Heart right ventricle (tissue), 16 donors: ENCODE measurements at places on chromosomes 13 and 19. TPM values are rescaled to one million over a fixed set of nuclear protein-coding genes. Genes with fewer than 3 reads are reported as not detected.

FFAR1 gene
- not detected for total RNA-seq

KIR2DL3 gene
- total RNA-seq = not detected

GRCh38 chr13:68030152-68030809 is 800.1 kb upstream of the PCDH9 start:
- no peak for DNase-seq

GRCh38 chr13:83272076-83272475 is 610.2 kb downstream of the SLITRK1 start:
- no peak for DNase-seq

DNA sequence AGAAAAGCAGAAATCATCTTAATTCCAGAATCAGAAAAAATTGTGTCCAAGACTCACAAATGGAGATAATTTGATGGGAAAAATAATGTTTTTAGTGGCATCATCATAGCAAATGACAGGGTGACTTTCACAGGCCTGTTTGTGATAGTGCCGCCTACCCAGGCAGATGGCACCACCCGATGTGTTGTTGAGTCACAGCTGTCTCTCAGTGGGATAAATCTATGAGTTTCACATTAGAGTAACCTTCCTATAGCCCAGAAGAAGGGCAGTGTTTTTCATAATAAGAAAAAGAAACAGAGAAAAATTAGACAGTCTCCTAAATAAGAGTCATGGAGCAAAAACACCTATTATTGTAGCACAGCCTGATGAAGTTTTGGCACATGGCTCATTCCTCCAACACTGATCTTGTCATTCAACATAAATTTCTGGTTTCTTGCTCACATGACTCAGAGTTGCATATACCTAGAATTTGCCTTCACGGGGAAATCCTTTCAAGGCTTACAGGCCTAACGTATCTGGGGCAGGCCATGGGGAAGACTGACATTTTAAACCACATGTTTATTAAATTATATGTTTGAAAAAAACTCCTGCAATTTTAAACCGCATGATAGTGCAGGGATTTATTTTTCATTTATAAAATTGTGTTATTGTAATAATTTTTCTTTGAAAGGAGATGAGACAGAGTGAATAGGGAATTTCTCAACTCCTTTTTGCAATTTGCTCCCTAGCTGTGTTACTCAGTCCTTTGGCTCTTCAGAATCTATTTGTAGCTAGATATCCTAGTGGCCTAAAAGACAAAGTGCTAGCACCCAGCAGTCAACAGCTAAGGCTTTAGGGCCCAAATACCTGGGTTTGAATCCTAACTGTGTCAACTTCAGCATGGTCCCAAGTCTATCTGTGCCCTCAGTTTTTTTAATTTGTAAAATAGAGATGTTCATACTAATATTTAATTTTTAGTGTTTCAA is 393.7 kb downstream of the NDFIP2 start:
- DNase-seq = no peak

DNA sequence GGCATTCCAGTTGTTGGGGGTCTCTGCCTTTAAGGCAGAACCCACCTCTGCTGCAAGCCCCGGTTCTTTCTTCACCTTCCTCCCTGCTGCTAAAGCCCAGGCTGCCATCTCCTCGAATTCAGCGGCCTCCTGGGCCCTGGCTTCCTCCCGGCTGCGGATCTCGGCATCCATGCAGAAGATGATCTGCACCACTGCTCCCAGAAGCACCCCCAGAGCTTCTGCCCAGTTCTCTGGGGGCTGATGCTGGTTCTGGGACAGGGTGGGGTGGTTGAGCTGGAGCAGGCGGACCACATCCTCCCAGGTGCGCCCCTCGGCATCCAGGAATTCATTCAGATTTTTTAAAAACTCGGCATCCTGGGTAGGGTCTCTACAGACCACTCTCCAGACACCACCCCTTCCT is 987 bp downstream of the PNMA8A start:
- DNase-seq = no peak

DNA sequence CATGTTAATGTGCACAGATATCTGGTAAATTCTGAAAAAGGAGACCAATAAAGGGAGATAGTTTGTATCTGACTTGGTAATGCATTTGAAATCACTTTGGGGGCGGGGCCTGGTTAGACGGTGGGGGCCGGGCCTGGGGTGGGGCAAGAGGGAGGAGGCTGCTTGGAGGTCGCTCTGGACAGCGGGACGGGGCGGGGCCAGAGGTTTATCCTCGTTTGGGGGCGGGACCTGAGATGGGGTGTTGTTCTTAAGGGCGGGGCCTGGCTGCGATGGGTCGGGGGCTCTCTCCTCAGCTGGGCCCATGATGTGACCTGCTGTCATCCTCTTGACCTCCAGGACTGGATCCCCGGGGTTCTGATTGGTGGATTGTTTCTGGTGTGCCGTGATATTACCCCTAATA is 4.9 kb upstream of the ZNF808 start:
- DNase-seq = no peak

DNA sequence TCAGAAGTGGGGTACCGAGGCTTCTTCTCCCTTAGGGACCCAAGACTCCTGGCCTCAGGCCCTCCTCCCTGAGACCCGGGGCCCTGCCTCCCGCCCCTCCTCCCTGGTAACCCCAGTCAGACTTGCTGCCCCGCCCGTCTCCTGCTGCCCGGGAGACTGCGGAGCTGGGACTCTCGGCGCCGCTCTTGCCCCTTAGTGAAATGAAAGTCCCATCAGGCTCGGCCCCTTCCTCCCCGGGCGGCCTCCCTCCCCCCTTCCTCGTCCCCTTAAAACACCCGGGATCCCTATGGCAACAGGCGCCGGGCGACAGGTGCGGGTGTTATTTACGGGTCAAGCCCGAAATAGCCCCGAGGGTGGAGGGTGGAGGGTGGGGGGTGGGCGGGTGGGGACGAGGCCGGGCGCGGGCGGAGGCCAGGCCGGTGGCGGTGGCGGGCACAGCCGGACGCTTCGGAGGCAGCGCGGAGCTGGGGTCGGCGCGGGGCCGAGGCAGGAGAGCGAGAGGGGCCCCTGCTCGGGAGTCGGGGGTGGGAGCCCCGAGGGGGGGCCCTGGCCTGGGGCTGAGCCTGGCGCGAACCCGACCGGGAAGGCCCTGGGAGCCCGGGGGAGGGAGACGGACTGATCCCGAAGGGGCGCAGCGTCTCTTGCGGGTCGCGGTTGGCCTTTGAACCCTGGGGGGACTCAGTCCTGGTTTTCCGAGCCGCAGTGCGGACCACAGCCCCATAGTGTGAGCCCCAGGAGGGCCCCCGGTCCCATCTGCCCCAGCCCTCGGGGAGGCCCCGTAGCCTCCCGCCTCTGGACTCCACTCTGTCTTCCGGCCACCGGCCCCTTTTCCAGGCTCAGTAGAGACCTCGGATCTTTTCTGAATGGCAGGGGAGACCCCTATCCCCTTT is at the start of gene CACNG6:
Gene CACNG6 (plus strand): TSS at position 414 of the 890 bp plus-strand sequence. CDS start 1,241 bp downstream, outside the sequence.
- no peak for DNase-seq

DNA sequence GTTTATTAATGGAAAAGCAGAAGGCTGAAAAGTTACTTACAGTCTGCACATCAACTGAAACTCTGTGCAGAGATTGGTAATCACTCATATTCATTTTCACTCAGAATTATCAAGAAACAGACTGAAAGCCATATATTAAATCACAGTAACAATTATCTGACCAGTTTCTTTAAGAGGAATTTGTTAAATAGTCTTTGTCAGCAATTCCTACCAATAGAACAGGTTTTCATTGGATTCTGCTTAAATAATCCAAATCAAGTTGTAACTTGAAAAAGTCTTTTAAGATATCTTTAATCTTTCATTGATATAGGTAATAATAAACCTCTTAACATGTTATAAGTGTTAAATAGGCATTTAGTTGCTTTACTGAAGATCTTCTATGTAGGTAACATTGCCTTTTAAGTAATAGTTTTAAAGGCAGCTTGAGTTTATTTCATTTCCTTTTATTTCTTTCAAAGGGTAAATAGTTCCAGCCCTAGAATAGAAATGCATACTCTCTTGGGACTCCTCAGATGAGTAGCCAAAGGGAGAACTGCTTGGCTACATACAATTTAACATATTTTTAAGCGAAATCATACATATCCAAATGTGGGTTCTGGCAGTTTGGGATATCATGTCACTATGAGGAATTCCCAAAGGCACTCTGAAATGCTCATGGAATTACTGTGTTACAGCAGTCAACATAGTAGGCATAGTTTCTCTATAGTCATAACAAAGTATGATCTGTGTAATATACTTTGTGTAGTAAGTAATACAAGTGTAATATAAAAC is 326.0 kb upstream of the SPRY2 start:
- DNase-seq = no peak

DNA sequence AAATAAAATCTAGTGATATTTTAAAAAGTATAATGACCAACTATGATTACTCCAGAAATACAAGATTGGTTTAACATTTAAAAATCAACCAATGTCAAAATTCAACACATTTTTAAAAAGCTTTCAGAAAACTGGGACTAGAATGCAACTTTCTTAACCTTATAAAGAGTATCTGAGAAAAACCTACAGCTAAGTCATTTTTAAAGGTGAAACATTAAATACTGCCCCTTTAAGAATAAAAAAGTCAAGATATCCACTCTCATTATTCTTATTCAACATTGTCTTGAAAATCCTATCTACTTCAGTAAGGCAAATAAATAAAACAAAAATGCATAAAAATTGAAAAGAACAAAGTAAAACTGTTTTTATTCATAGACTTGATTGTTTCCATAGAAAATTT is 673.2 kb downstream of the UQCRFS1 start:
- DNase-seq = no peak

DNA sequence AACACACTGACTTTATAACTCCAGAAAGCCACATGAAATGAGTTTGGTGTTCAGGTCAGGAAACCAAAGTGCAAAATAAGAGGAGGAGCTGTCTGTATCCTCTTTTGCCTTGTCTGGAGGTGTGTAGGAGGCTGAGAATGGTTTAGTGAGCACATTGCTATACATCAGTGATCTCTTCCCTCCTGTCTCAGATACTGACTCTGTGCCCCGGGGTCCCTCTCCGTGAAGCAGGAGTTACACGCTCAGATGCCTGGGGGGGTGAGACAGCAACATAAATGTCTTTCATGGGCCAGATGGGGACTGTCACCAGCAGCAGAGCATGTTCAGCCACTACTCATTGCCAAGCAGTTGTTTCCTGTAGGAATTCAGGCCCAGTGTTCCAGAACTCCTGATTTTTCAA is 285.4 kb downstream of the ATP8A2 start:
- DNase-seq = no peak

DNA sequence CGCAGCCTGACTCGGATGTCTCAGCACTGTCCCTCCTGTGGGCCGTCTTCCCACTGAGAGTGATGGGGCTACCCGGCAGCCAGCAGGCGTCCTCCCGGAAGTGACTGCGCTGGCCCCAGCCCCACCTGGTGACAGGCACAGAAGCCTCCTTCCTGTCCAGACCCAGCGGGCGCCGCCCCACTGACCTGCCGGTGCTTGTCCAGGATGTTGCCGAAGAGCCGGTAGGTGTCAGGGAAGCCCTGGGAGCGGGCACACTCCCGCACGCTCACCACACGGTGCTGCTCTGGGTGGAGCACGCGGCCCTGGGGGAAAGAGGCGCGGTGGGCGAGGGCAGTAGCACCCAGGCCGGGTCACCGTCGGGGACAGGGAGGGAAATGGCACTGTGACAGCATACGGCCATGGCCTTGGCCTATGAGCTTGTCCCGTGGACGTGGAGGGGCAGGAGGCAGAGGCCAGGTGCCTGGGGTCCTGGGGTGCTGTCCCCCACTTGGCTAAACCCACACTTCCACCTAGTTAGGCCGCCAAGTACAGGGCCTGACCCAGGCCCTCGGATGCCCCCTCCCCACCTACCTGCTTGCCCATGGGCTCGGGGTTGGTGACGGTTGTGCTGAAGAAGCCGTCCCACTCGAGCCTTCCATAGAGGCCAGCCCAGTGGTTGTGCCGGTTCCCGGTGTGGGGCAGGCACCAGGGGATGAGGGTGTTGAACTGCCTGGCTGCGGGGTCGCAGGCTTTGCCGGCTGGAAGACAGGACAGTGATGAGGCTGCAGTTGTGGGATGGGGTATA is 16.0 kb upstream of the EIF3G start:
- DNase-seq = no peak
